ENCODE measurements at places on chromosomes 1 and 21. TPM values are rescaled to one million over a fixed set of nuclear protein-coding genes. Genes with fewer than 3 reads are reported as not detected.

MSH4 gene
- 0.14 TPM for total RNA-seq

UBL4B gene
- not detected for total RNA-seq

DNA sequence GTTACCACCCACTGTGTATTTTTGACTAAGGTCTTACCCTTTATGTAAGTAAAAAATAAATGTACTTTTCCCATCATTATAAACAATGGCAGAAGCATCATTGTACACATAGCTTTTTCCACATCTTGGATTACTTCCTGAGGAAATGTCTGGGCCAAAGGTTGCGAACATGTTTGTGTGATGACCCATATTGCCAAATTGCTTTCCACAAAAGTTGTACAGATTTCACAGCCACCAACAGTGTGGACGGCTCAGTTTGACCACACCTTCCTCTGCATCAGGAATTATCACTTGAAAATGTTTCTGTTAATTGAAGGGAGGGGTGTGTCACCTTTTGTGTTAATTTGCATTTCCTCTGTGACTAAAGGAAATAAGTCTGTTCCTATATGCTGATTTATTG is 25.7 kb downstream of the AKNAD1 start:
- no peaks in the 10 kb centered on the region for H3K4me1 ChIP-seq
- no peak overlapping the region for H3K4me3 ChIP-seq
- no peak for DNase-seq
- no peak overlapping the region for H3K27ac ChIP-seq

DNA sequence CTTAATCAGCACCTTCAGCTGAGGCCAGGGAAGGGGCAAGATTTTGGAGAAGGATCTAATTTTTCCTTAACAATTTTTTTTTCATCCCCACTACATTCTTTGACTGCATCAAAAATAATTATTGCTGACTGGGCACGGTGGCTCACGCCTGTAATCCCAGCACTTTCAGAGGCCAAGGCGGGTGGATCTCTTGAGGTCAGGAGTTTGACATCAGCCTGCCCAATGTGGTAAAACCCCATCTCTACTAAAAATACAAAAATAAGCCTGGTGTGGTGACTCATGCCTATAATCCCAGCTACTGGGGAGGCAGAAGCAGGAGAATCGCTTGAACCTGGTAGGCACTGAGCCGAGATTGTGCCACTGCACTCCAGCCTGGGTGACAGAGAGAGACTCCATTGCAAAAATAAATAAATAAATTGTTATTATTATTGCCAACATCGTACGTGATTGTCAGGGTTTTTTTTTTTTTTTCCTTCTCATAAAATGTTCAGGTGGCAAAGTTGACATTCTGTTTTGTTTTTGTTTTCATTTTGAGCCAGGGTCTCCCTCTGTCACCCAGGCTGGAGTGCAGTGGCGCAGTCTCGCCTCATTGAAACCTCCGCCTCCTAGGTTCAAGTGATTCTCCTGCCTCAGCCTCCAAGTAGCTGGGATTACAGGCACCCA is 37.3 kb upstream of the MORC3 start:
- no peaks in the 10 kb centered on the region for H3K27me3 ChIP-seq
- no peak overlapping the region for H3K27ac ChIP-seq
- no peak overlapping the region for H3K4me3 ChIP-seq
- H3K36me3 ChIP-seq, result peaks cover 10% of the 10 kb centered on the region
- peak; percentile 10 for DNase-seq

DNA sequence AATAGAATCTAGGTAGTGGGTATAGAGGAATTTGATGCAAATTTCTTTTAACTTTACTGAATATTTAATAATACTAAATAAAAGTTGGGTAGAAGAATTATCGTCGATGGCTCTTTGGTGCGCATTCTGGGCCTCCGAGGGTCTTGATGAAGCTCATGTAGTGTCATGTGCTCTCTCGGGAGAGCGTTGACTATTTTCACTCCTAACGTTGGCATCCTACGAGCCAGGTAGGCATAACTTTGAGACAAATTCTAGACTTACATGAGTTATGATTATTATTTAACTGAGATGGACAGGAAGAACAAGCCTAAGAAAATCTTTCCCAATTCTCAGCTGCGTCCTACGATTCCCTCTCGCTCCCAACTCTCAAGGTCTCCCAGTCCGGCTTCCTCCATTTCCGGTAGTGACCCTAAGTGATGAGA is 550 bp upstream of the PCAT6 start:
- peaks cover 37% of the 10 kb centered on the region for H3K4me1 ChIP-seq
- H3K27ac ChIP-seq, result no peak overlapping the region
- H3K4me3 ChIP-seq, result peak overlapping the region; percentile 74
- H3K27me3 ChIP-seq, result no peaks in the 10 kb centered on the region

DNA sequence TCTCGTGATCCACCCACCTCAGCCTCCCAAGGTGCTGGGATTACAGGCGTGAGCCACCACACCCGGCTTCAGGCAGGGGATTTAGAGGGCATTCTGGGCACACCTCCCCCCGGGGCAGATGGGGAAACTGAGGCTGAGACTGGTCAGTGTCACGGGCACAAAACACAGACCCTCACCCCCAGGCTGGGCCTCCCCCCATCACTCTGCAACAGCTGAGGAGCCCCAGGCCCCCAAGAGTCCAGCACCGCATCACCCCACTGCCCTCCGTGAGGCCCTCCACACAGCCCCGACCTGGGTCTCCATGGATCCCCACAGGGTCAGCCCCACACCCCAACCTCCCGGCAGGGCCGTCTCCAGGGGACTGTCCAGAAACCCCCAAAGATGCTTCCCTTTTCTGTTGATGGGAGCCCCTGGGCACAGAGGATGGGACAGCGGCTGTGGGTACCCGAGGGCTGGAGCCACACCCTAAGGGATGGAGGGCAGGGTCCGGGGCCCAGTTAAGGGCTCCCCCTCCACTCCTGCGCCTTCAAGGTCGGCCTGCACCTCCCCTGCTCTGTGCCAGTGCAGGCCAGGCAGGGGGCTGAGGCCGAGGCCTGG is 11.0 kb downstream of the TNFRSF14 start:
- H3K4me3 ChIP-seq, result no peak overlapping the region
- no peaks in the 10 kb centered on the region for H3K4me1 ChIP-seq
- no peaks in the 10 kb centered on the region for H3K27me3 ChIP-seq

GRCh38 chr1:232629250-232630046 is 485 bp downstream of the SIPA1L2 start:
- no peaks in the 10 kb centered on the region for H3K36me3 ChIP-seq
- DNase-seq, result peak; percentile 14
- peaks cover 13% of the 10 kb centered on the region for H3K27me3 ChIP-seq
- peaks cover 27% of the 10 kb centered on the region for H3K4me1 ChIP-seq
- no peak overlapping the region for H3K27ac ChIP-seq

GRCh38 chr1:100921110-100921706 is 25.3 kb downstream of the SLC30A7 start:
- H3K4me3 ChIP-seq, result no peak overlapping the region
- DNase-seq, result no peak
- H3K27ac ChIP-seq, result peak overlapping the region; percentile 39
- no peaks in the 10 kb centered on the region for H3K27me3 ChIP-seq
- peaks cover 24% of the 10 kb centered on the region for H3K36me3 ChIP-seq

TNNI3K gene
- total RNA-seq, result 0.40 TPM

- no peak overlapping the region for H3K27ac ChIP-seq
- H3K27me3 ChIP-seq, result no peaks in the 10 kb centered on the region
- H3K36me3 ChIP-seq, result no peaks in the 10 kb centered on the region
- no peak overlapping the region for H3K4me3 ChIP-seq
- DNase-seq, result no peak
Observed at GRCh38 chr21:33997436-33997835, 75.9 kb upstream of the MRPS6 start.

DNA sequence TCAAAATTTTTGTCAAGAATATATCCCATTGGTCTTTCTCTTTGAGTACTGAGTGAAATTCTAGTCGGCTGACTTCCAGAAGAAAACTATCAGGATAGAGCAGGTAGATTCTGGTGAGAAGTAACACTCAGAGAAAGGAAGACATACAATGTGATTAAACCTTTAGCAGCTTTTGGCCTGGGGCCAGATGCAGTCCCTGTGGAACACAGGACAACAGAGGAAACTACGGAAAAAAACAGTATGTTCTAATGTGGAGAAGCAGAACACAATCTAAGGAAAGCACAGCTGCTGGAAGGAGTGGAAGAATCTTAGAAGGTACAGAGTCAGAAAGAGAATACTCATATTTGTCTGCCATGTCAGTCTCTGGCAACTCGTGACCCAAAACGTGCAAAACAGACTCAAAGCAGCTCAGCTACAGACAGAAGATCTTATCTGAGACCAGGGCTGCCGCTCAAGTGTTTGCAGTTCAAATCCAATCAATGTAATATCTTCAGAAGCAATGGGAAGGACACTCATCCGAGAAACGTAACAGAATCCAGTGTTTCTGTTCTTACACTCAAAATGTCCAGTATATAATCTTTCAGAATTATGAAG is 283.8 kb downstream of the MRPL39 start:
- H3K27ac ChIP-seq, result no peak overlapping the region
- H3K4me1 ChIP-seq, result no peaks in the 10 kb centered on the region
- no peak for DNase-seq
- H3K27me3 ChIP-seq, result peaks cover 10% of the 10 kb centered on the region

DNA sequence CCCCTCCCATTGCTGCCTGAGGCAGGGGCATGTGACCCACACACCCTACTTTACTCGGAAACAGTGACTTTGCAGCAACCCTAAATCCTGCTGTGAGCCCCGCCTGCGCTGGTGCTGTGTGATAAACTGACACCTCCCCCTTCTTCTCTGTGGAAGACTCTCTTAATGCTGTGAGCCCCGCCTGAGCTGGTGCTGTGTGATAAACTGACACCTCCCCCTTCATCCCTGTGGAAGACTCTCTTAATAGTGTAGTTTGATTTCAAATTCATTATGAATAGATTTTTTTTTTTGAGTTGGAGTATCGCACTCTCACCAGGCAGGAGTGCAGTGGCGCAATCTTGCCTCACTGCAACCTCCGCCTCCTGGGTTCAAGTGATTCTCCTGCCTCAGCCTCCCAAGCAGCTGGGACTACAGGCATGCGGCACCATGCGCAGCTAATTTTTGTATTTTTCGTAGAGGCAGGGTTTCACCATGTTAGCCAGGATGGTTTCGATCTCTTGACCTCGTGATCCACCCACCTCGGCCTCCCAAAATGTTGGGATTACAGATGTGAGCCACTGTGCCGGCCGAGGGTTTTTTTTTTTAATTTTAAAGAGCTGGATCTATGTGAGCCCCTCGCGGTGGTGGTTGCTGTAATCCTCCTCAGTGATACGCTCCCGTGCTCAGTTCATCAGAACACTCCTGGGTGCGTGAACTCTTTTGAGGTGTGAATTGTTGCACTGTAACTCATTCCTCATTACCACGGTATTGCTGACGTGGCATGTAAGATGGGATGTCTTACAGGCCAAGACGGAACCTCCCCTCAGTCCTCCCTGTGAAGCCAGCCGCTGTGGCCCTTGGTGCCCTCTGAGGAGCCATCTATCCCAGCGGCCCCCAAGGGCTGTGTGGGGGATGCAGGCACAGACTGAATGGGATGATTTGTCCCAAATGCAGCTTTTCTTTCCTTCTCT is 60.3 kb downstream of the GALNT2 start:
- H3K4me1 ChIP-seq, result peaks cover 70% of the 10 kb centered on the region
- no peaks in the 10 kb centered on the region for H3K36me3 ChIP-seq
- peak overlapping the region; percentile 50 for H3K27ac ChIP-seq
- peak overlapping the region; percentile 40 for H3K4me3 ChIP-seq
- H3K27me3 ChIP-seq, result no peaks in the 10 kb centered on the region

- H3K27me3 ChIP-seq, result peaks cover 34% of the 10 kb centered on the region
- H3K27ac ChIP-seq, result no peak overlapping the region
- no peaks in the 10 kb centered on the region for H3K4me1 ChIP-seq
- no peak for DNase-seq
- H3K4me3 ChIP-seq, result no peak overlapping the region
Observed at GRCh38 chr21:43832648-43833047, 32.4 kb upstream of the AGPAT3 start.

- peaks cover 22% of the 10 kb centered on the region for H3K4me1 ChIP-seq
- no peaks in the 10 kb centered on the region for H3K36me3 ChIP-seq
- DNase-seq, result no peak
- H3K27ac ChIP-seq, result no peak overlapping the region
Observed at GRCh38 chr1:236465231-236465958, 58.4 kb upstream of the LGALS8 start.

NCAM2 gene
- not detected for total RNA-seq

- no peaks in the 10 kb centered on the region for H3K4me1 ChIP-seq
- no peak overlapping the region for H3K4me3 ChIP-seq
- no peak for DNase-seq
- H3K36me3 ChIP-seq, result peaks cover 1% of the 10 kb centered on the region
- H3K27me3 ChIP-seq, result peaks cover 4% of the 10 kb centered on the region
Observed at GRCh38 chr1:29858646-29859045, 622.3 kb downstream of the PTPRU start.

DNA sequence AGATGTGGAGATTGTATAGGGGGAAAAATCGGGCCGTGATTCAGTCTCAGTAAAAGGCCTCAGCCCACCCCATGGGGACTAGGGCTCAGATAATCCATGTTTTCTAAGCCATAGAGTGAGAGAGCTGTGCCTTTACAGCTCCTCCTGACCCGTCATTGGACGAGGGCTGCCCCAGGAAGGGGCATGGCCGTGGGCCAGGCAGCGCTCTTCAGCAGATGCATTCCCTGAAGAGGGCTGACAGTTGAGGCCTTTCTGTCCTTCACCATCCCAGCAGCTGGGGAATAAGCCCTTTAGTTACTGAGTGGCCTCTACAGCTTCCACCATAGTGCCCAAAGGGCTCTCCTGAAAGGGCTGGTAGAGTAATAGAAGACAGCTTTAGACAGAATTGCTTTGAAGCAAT is 57.2 kb downstream of the ST3GAL3 start:
- H3K4me1 ChIP-seq, result peaks cover 5% of the 10 kb centered on the region
- H3K36me3 ChIP-seq, result no peaks in the 10 kb centered on the region
- no peak overlapping the region for H3K4me3 ChIP-seq
- DNase-seq, result no peak
- H3K27ac ChIP-seq, result no peak overlapping the region
- no peaks in the 10 kb centered on the region for H3K27me3 ChIP-seq

GRCh38 chr1:206419783-206420182 is 50.5 kb upstream of the IKBKE start:
- H3K4me1 ChIP-seq, result no peaks in the 10 kb centered on the region
- H3K4me3 ChIP-seq, result no peak overlapping the region
- H3K27me3 ChIP-seq, result no peaks in the 10 kb centered on the region
- peaks cover 3% of the 10 kb centered on the region for H3K36me3 ChIP-seq

GRCh38 chr1:26349188-26349876 is 4.6 kb downstream of the CRYBG2 start:
- no peaks in the 10 kb centered on the region for H3K4me1 ChIP-seq
- no peaks in the 10 kb centered on the region for H3K27me3 ChIP-seq
- no peaks in the 10 kb centered on the region for H3K36me3 ChIP-seq
- no peak for DNase-seq

ACTL8 gene
- 0.12 TPM for total RNA-seq

VANGL2 gene
- total RNA-seq, result not detected

All from activated naive CD4-positive, alpha-beta T cell treated with anti-CD3 and anti-CD28 coated beads for 36 hours (primary cell).